ENCODE measurements at places on chromosomes 2 and 18. TPM values are rescaled to one million over a fixed set of nuclear protein-coding genes. Genes with fewer than 3 reads are reported as not detected.

- no peak overlapping the region for H3K27ac ChIP-seq
- H3K4me1 ChIP-seq, result no peaks in the 10 kb centered on the region
- H3K36me3 ChIP-seq, result no peaks in the 10 kb centered on the region
- H3K4me3 ChIP-seq, result no peak overlapping the region
These were observed 16.1 kb upstream of the MAL start for GRCh38 chr2:95009412-95009811.

The RTTN gene
- total RNA-seq, result 9.5 TPM

DNA sequence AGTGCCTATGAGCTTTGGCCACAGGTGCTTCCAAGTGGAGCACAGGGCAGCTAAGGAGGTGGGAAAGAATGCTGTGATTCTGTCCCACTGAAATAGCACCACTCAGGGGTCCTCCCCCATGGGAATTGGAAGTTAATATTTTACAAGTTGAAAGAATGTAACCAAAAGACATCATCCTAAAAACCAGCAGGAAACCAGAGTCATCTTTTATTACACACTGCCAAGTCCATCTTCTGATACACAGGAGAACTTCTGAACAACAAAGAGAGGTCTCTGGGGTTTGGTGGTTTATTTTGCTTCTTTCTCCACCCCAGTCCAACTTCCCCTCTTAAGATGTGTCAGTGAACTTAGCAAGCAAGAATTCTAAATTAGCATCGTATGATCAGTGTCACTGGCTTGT is 47.7 kb downstream of the COLEC12 start:
- no peaks in the 10 kb centered on the region for H3K27me3 ChIP-seq
- no peak overlapping the region for H3K4me3 ChIP-seq
- peaks cover 12% of the 10 kb centered on the region for H3K4me1 ChIP-seq
- H3K36me3 ChIP-seq, result no peaks in the 10 kb centered on the region

The FASTKD2 gene
- 41.5 TPM for total RNA-seq

- peaks cover 4% of the 10 kb centered on the region for H3K4me1 ChIP-seq
- no peak overlapping the region for H3K4me3 ChIP-seq
- no peak overlapping the region for H3K27ac ChIP-seq
- H3K27me3 ChIP-seq, result no peaks in the 10 kb centered on the region
These were observed 11.1 kb upstream of the CNNM3 start for GRCh38 chr2:96804986-96805385.

The GPR17 gene
- not detected for total RNA-seq

GRCh38 chr2:10407841-10408648 is 40.1 kb downstream of the ODC1 start:
- H3K27ac ChIP-seq, result no peak overlapping the region
- H3K4me1 ChIP-seq, result peaks cover 19% of the 10 kb centered on the region
- no peak for DNase-seq
- H3K27me3 ChIP-seq, result no peaks in the 10 kb centered on the region
- no peaks in the 10 kb centered on the region for H3K36me3 ChIP-seq

- H3K4me1 ChIP-seq, result no peaks in the 10 kb centered on the region
- H3K36me3 ChIP-seq, result no peaks in the 10 kb centered on the region
- no peaks in the 10 kb centered on the region for H3K27me3 ChIP-seq
- no peak overlapping the region for H3K27ac ChIP-seq
- no peak for DNase-seq
These were observed 1357.5 kb upstream of the CELF4 start for GRCh38 chr18:38923126-38923525.

- H3K27me3 ChIP-seq, result no peaks in the 10 kb centered on the region
- no peak for DNase-seq
- H3K4me3 ChIP-seq, result no peak overlapping the region
These were observed 71.9 kb downstream of the UXS1 start for GRCh38 chr2:106122157-106122556.

The TTLL4 gene
- 93.4 TPM for total RNA-seq

The PLEK gene
- total RNA-seq, result 1.5 TPM

GRCh38 chr2:118584062-118584749 is 263.2 kb downstream of the EN1 start:
- no peak overlapping the region for H3K27ac ChIP-seq
- H3K4me1 ChIP-seq, result no peaks in the 10 kb centered on the region
- no peak overlapping the region for H3K4me3 ChIP-seq
- no peaks in the 10 kb centered on the region for H3K27me3 ChIP-seq
- H3K36me3 ChIP-seq, result no peaks in the 10 kb centered on the region

The CCDC102B gene
- total RNA-seq, result 3.3 TPM

DNA sequence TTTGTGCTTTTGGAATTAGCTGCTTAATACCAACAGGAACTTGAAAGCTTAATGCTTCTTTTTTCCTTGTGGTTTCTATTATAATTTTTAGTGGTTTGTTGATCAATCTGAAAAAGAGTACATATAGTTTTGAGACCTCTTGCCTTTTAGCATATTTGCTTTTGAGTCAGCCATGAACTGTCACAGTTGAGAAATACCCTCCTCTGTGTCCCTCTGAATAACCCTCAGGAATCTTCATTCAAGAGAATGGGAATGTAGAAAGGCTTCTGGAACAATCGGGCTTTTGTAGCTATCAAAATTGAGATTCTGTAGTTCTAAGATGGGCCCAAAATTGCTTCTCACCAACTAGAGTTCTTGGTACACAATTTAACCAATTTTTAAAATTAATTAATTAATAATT is 451.1 kb upstream of the TRIB2 start:
- no peaks in the 10 kb centered on the region for H3K36me3 ChIP-seq
- no peak overlapping the region for H3K4me3 ChIP-seq
- H3K27ac ChIP-seq, result no peak overlapping the region
- H3K27me3 ChIP-seq, result no peaks in the 10 kb centered on the region
- DNase-seq, result no peak

GRCh38 chr2:38113981-38114708 is 38.2 kb upstream of the CYP1B1 start:
- no peaks in the 10 kb centered on the region for H3K27me3 ChIP-seq
- no peak overlapping the region for H3K4me3 ChIP-seq
- H3K27ac ChIP-seq, result no peak overlapping the region

GRCh38 chr2:150095361-150096095 is 391.9 kb downstream of the RND3 start:
- H3K36me3 ChIP-seq, result no peaks in the 10 kb centered on the region
- no peaks in the 10 kb centered on the region for H3K27me3 ChIP-seq
- no peaks in the 10 kb centered on the region for H3K4me1 ChIP-seq
- H3K27ac ChIP-seq, result no peak overlapping the region

DNA sequence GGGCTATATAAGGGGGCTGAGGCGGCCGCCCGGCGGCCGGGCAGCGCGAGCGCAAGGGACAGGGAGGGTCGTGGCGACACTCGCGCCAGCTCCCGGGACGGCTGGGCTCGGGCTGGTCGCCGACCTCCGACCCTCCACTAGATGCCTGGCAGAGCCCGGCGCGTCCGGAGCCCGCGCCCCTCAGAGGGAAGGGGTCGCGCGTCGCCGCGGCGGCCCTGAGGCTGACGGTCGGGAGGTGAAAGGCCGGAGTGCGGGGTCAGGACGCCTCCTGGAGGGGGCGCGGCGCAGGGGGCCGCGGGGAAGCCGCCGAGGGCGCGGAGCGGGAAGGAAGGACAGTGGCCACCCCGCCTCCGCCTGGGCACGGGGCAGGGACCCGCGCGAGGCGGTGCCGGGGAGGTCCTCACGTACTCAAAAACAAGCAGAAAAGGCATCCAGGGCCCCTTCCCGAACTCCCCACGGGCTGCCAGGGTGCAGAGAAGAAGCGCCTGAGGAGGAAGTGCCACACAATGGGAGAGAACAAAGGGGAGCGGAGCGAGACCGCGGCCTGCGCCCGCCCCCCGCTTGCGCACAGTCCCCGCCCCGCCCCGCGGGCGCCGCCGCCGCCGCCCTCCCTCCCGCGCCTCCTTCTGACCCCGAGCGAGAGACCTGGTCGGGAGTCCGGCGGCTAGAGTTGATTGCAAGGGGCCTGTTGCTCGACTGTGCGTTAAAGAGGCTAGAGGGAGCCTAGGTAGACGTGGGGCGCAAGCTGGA is 776 bp upstream of the KLF7 start:
- H3K4me1 ChIP-seq, result peaks cover 12% of the 10 kb centered on the region
- H3K4me3 ChIP-seq, result peak overlapping the region; percentile 95
- H3K36me3 ChIP-seq, result no peaks in the 10 kb centered on the region
- DNase-seq, result peak; percentile 85
- peak overlapping the region; percentile 100 for H3K27ac ChIP-seq
